ENCODE measurements at places on chromosomes 2 and 18.

- no peak for DNase-seq
Observed at GRCh38 chr2:175684466-175684865, 317.6 kb downstream of the LNPK start.

DNA sequence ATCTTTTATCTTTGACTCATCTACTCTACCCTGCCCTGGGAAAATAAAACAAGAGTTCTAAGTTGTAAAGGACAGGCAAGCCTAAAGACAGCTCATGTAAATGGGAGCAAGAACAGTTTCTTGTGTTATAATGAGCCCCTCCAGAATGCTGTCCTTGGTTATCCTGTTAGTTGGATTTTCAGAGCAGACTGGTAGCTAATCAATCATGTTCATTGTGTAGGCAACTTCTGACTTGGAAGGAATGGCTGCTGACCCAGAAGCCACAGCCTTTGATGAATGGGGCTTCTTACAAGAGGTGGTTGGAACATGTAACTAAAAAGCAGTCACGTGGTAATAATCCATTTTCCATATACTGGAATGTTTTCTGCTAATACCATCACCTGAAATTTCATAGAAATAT lies 254.2 kb downstream of the AGPS start:
- DNase-seq: no peak

DNA sequence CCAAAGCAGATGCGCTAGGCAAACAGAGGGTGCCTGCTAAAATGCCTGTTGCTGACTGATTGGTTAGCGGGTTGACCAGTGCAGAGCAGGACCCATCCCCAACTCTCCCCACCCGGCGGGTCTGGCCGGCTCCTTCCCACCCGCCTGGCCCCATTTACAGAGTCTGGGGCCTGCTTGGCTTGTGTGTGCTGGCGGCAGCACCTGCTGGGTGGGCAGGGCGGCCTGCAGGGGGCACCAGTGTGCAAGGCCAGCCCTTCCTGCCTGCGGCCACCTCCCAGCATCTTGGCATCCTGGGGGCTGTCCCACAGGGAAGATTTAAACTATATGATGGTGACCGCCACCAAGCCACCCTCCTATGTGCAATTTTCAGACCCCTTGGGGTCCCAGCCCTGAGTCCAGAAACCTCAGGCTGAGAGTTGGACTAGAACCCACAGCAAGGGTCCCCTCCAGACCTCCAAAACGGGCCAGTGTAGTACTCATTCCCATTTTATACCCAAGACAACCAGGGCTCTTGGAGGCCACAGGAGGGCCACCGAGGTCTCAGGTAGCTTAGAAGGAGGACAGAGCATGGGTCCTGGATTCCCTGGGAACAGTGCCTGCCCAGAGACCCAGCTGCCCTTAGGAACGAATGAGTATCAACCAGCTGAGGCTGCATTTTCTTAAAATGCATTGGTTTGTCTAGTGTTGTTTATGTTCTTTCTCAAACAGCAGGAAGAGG lies 173.6 kb downstream of the SMAD7 start:
- no peak for DNase-seq

GRCh38 chr2:204441316-204441715 lies 104.0 kb upstream of the PARD3B start:
- DNase-seq: no peak

DNA sequence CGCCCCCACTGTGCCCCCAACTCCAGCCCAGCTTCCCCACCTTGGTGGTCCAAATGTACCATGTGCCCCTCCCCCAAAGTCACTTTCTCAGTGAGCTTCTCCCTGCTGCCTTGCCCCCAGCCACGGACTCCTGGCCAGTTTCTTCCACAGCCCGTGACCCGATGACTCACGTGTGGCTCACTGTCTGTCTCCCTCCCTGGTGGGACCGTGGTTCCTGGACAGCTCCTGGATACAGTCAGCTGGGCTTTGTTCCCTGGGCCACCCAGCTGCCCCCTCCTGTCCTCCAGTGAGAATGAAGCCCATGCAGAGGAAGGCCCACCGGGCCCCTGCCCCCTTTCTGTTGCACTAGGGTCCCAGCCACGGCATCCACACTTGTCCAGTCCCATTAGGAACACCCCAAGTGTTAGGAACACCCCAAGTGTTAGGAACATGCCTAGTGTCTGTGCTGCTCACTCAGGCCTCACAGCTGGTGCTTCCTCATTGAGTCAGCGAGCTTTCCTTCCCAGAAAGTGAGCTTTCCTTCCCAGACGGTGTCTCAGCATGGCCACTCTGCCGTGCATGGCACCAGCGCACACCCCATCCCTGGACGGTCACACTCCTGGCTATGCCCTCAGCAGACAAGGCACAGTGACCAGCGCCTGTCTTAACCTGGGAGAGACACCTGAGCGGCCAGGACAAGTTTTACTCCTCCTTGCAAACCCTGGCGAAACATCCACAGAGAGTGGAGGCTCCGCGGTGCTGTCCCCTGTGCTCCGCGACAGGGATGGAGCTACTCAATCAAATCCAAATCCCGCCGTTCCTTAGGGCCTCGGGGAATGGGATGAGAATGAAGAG lies 44.8 kb upstream of the CTDP1 start:
- no peak for DNase-seq

DNA sequence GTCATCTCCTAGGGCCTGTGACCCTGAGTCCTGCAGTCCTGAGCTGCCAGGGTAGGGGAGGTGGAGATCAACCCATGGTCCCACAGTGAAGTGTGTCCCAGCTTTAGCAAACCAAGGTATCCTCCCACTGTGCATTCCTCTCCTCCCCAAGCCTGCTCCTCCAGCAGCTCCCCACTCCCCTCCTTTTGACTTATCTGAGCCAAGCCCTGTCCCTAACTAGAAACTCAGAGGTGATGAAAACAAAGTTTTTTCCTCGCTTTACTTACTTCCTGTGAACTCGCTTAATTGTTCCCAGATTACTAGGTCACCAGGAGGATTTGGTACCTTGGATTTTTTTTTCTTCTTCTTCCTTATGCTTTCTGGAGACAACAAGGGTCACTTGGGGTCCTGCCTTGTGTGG lies 80.8 kb downstream of the EHD3 start:
- DNase-seq: no peak

- no peak for DNase-seq
Observed at GRCh38 chr18:35174745-35175144, 66.1 kb upstream of the ZNF397 start.

GRCh38 chr18:9683418-9684396 lies 24.4 kb upstream of the RAB31 start:
- DNase-seq: no peak

GRCh38 chr18:33467531-33467930 lies 27.0 kb upstream of the CCDC178 start:
- DNase-seq: no peak

GRCh38 chr2:37602702-37603101 lies 68.7 kb downstream of the CDC42EP3 start:
- no peak for DNase-seq

DNA sequence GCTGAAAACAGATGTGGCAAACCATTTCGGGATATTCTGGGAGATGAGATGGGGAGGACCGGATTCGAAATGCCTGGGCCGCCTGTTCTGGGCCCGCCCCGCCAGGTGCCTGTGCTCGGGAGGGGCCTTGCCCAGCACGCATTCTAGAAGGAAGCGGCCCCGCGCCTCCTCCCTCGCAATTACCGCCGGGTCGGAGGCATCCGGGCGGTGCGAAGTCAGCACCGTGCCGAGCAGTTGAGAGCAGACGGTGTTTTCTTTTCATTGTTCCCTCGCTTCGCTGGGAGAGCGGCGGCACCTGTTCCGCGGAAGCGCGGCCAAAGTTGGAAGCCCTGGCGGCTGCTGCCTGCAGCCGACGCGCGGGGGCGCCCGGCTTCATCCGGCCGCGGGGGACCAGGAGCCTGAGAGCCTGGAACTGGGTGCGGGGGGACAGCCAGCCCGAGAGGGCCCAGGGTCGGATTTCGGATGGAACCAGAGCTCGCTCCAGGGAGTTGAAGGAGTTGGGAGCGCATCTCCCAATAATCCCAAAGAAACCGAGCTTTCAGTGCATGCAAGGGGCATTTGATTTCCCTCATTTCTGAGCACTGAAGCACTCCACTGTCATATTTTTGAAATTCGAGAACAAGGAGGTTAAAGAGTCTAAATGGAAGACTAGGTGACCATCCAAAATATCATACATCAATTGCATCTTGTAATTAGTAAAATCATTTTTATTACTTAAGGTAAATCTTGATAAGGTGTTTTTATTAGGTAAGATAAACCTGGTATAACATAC lies 241.8 kb upstream of the RAB12 start:
- no peak for DNase-seq

DNA sequence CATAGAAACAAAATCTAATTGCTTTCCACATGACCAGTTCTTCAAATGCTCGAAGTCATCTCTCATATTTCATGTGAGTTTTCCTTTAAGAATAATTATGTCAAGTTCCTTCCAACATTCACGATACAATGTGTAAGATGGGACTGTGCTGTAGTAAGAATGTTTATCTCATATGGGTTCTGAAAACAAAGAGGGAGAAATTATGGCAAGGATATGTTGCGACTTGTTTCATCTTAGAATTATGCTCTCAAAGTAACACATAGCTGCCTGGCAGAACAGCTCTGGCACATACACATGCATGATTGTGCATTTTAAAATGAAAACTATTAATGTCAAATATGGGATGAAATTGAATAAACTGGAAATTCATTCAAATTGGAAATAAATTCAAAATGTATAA lies 314.8 kb upstream of the ACVR2A start:
- DNase-seq: no peak

DNA sequence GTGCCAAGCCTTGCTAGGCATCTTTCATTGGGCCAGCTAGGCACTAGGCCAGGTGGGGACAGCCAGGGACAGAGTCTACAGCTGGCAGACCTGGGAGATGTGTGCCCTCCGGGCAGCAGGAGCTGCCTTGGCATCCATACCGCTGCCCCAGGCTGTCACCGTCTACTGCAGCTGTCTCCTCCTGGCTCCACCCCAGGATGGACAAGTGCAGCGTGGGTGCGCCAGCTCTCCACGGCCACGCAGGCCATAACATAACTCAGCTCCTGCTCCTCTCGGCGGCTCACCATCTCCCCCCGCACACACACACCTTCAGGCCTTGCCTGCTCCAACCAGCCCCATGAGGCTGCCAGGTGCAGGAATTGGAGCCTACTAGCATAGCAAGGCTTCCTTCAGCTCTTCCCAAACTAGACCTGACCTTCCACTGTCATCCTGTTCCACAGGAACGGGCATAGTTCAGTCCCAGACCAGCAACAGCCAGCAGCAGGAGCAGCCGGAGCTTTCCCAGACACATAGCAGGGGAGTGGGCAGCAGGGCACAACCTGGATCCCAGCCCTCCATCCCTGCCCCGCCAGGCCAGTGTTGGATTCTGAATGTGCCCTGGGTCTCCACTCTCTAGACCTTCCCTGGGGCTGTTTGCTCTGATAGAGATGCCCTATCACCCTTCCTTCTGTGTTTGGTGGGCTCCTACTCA lies 2.5 kb upstream of the ADRA2B start:
- DNase-seq: no peak

- no peak for DNase-seq
Observed at GRCh38 chr2:15768615-15769014, 171.7 kb upstream of the MYCN start.

GRCh38 chr2:96951125-96951654 lies 35.2 kb downstream of the FAM178B start:
- DNase-seq: no peak

All from GM12878 (cell line).